ENCODE measurements at places on chromosomes 6 and 20. TPM values are rescaled to one million over a fixed set of nuclear protein-coding genes. Genes with fewer than 3 reads are reported as not detected.

- no peak for DNase-seq
Measured at GRCh38 chr6:45647341-45648261, 269.9 kb upstream of the SUPT3H start.

DNA sequence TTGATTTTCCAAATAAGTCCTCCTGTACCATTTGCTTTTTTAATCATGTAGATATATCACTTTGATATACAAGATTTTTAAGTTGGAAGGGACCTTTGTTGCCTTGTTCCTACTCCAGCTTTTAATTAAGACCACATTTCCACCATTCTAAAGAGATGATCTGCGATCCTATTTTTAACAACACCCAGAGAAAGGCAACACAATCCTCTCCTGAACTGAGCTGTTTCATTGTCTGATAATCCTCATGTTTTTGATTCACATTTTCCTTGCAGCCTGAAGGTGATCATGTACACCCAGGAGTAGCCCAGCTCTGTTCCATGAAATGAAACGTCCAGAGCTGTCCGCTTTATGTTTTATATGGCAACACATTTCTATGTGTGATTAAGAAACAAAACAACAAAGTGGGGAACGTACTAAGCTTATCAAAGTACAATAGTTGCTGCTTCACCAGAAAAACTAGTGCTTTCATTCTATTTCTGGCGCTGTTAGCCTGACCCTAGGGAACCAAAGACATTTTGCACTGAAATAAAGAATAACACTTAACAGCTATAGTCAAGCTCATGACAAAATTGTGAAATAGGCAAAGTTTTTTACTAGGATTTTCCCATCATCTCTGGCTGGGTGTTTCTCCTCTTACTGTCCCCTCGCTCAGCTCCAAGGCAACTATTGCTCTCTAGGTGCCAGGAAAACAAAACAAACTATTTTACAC, 22.6 kb upstream of the TRAF3IP2 start:
- DNase-seq, result no peak

DNA sequence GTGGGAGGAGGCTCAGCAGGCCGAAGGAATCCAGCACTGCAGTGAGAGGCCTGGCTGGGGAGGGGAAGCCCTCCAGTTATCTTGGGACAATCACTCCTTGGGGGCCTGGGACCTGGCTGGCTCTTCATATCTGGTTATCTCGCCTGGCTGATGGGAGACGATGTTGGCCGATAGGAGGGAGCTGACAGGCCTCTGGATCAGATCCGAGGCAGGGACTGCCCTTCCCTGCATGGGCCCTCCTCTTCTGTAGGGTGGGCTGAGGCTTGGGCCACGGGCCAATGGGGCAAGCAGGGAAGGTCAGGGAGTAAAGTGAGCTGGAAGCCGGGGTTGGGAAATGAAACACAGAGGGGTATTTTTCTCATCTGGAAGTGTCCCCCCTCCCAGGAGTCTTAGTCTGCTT, 25.2 kb downstream of the MANBAL start:
- DNase-seq, result no peak

- DNase-seq, result no peak
Measured at GRCh38 chr20:61369731-61370520, 117.9 kb downstream of the CDH4 start.

GRCh38 chr6:150661216-150662007, 61.7 kb downstream of the PLEKHG1 start:
- no peak for DNase-seq

GRCh38 chr6:8017705-8018104, 46.5 kb downstream of the BLOC1S5 start:
- no peak for DNase-seq

Gene SLC32A1
- total RNA-seq, result not detected

GRCh38 chr20:56018194-56018593, 12.9 kb upstream of the CBLN4 start:
- no peak for DNase-seq
